Nucleus accumbens (tissue), 56 donors: ENCODE measurements at places on chromosomes 1 and 21.

DNA sequence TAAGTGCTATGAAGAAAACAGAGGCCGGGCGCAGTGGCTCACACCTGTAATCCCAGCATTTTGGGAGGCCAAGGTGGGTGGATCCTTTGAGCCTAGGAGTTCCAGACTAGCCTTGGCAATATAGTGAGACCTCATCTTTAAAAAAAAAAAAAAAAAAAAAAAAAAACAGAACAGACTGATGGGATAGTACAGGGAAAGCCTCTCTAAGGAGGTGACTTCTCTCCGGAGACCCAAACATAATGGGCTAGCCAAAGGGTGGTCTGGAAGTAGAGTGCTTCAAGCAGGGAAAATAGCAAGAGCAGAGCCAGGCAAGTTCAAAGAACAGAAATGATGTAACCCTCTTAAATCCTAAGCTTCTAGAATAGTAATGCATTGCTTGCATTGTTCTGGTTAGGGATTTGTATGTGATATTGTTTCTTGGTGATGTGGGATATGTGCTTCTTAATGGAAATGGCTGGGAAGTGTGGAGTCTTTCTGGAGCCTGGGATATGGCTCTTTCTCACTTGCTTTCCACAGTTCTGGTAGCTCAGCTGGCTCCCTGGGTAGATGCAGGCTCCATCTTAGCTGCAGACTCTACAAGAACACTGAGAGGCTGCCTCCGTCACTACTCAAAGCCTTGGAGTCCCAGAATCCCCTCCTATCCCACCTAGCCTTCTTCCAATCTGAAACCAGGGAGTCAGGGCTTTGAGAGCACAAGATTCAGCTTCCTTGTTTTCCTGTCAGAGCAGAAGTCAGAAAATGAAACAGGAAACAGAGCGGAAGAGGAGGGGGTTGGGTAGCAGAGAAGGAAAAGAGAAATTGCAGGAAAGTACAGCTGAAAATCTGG lies 1.9 kb upstream of the PIGV start:
- DNase-seq = no peak

GRCh38 chr1:233066087-233066486 lies 115.7 kb downstream of the NTPCR start:
- DNase-seq = no peak

DNA sequence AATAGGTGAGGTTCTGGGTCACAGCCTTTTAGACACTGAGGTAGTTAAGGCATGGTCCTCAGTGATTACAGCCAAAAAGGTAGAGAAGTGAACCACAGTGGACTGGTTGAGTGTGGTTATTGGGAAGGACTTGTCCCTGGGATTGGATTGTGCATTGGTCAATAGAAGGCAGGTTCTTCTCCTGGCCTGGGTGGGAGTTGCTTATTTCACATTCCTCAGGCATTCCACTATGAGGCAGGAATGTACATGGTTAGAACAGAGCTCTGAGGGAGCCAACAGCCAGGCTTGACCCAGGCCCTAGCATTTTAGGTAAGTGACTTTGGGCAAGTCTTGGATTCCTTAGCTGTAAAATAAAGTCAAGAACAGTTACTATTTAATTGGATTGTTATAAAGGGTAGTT lies 97.9 kb upstream of the MARK1 start:
- DNase-seq = no peak

DNA sequence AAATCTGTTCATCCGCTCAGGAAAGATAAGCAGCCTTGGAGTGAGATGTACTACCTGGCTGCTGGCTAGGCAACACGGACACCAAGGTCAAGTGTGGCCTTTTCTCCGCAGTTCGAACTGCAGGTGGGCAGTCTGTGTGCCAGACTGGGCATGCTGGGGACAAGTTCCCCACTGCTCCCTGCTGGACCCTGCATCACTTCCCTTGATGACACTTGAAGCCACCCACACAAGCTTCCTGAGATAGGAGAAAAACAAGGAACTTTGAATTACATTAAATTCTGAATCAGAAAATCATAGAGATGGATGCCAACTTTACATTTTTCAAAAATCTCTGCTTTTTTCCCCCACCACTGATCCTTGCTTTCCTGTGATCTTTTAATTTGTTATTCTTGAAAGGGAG lies 38.3 kb downstream of the BEND5 start:
- no peak for DNase-seq

DNA sequence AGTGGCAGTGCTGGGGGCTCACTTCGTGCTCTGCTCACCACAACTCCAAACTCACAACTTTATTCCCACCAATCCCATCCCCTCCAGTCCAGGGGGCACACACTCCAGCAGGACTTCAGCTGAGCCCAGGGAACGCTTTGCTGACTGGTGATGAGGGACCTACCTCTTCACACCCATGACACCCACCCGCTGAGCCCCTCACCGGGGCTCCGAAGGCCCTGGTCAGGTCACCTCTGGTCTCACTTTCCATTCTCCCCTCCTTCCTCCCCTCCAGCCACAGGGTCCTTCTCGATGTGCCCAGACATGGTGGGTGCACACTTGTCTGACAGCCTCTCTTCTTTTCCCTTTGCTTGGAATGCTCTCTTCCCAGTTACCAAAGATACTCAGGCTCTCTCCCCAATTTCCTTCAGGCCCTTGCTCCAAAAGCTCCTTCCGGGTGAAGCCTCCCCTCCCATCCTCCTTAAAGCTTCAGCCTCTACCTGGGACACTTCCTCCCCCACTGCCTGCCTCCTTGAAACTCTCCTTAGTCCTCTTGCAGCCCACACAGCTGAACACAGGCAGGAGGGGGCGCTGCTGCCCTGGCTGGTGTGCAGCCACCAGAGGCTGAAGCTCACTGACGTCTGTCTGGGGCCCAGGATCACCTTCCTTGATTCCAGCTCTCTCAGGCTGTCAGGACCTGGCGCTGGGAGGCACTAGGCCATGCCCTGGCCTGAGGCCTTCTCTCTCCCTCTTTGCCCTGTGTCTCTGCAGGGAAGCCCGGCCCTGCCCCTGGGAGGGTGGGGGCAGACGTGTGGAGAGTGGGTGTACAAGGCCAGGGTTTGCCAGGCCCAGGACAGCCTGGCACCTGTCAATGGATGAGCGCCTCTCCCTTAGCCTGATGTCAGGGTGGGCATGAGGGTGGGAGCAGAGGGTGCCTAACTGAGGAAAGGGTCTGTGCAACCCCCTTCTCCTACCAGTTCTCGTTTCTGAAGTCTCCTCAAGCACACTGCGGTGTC lies 1.6 kb downstream of the KCNE1 start:
- DNase-seq = peak; percentile 11

DNA sequence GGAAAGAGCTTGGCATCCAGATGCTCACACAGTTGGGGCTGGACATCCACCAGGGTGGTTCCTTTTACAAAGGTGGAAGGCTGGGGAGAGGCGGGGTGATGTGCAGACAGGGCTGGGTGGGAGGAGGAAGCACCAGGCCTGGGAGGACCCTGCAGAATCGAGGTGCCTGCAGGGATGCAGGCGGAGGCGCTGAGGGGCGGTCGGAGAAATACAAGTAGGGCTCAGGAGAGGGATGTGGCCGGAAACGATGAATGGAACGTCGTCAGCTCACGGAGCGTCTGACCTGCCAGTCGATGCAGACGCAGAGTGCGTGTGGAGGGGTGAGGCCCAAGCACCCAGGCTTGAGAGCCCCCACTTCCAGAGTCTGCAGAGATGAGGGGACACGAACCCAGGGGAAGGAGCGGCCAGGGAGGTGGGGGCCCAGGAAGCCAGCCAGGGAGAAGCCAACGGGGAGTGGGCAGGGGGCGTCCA lies 63.4 kb downstream of the TRIM11 start:
- DNase-seq = no peak
